ENCODE measurements at places on chromosomes 5 and 9. TPM values are rescaled to one million over a fixed set of nuclear protein-coding genes. Genes with fewer than 3 reads are reported as not detected.
A peak's percentile ranks its signal among the peaks of the same experiment; 100 is the strongest.

Gene TAF11L10
- not detected for total RNA-seq

Gene IL5
- not detected for total RNA-seq

DNA sequence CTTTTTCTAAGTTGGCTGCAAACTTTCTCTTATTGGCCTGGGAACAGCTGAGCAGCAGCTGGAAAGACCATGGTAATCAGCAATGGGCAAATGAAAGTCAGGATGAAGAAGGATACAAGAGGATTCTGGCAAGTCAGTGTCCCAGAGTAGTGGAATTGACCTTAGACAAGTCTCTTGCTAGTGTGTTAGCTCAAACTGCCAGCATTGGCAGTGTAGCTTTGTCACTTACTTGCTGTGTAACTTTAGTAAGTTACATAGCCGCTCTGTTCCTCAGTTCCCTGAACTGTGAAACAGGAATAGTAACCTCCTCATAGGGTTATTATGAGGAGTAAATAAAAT is 3.6 kb downstream of the ALDH1A1 start:
- H3K4me3 ChIP-seq = no peak overlapping the region
- DNase-seq = no peak
- H3K4me1 ChIP-seq = no peaks in the 10 kb centered on the region

DNA sequence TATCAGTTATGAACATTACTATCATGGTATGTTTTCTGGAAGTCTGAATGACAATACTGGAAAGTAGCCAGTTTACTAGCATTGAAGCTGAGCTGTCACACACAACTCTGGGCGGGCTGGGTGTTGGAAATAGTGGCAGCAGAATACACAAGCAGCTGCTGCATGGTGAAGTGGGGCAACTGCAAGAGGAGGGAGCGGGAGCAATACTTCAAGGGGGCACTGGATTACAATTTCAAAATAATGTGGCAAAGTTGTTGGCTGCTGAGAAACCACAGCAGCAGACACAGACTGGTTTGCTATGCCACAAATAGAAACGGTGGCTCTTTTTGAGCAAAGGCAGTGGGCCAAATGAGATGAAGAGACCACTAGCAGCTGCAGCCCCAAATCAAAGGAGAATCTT is 350.2 kb downstream of the KIAA0825 start:
- H3K36me3 ChIP-seq = no peaks in the 10 kb centered on the region
- no peaks in the 10 kb centered on the region for H3K27me3 ChIP-seq
- H3K27ac ChIP-seq = no peak overlapping the region
- no peak for DNase-seq
- no peak overlapping the region for H3K4me3 ChIP-seq

DNA sequence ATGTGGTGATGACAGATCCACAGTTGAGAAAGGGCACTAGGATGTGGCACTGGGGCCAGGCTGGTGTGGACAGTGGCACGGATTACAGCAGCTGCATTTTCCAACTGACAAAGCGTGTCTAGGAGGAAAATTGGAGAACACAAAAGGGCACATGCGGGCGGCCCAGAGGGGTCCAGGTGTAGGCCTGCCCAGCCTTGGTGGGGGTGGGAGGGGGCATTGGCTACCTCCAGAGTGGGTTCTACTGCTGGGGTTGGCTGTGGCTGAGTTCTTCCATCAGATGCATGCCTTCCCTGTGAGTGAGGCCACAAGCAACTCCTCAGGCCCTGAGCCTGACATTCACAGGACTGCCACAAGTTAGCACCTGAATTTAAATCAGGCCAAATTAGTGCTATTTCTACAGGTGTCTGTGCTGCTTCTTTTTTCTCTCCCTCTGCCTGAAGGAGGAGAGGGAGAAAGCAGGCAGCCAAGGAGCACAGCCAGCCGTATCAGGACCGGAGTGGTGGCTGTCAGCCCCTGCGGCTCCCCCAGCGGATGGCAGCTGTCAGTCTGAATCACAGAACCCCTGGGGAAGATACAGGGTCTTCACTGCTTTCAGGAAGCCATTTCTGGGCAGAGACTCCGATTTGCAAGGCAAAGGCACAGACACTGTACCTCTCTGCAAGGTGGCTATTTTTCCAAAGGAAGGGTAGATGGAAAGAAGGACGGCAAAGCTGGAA is 464.2 kb downstream of the SPOCK1 start:
- H3K27me3 ChIP-seq = no peaks in the 10 kb centered on the region
- H3K4me1 ChIP-seq = no peaks in the 10 kb centered on the region
- H3K36me3 ChIP-seq = no peaks in the 10 kb centered on the region
- no peak overlapping the region for H3K4me3 ChIP-seq

DNA sequence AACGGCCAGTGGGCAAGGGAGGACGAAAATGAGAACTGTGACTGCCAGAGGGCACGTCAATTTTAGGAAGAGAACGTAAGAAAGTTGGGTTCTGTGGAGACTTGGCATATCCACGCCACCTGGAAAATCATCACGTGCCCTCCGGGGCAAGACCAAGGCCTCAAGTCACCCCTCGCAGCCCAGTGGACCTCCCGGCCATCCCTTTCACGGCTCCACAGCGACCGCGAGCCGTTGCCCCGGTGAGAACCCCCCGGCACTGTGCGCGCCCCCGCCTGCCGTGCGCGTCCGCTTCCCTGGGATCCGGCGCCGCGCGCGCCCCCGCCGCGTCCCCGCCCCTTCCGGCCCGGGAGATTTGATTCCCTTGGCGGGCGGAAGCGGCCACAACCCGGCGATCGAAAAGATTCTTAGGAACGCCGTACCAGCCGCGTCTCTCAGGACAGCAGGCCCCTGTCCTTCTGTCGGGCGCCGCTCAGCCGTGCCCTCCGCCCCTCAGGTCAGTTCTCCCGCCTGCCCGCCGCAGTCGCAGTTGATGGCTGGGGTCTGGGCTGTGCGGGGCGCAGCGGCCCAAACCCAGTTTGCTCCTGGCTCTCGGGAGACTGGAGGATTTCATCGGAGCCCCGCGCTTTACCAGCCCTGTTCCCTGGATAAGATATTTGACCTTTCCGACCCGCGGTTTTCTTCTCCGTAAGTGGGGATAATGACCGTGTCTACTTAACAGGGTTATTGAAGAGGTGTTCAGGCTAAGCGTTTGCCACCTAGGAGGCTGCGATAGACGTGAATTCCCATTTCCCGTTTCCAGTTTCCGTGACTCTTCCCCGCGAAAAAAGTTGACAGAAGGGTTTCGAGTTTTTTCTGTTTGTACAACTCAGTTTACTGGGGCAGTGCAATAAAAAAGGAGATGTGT is at the start of gene MELK:
Gene MELK, plus strand, starts transcription at position 381 of the 904 bp plus-strand sequence. CDS start 8,787 bp downstream, outside the sequence.
- no peaks in the 10 kb centered on the region for H3K36me3 ChIP-seq
- H3K4me3 ChIP-seq = peak within 1 kb of the TSS; percentile 100
- no peaks in the 10 kb centered on the region for H3K27me3 ChIP-seq
- DNase-seq = no peak
- peak within 1 kb of the TSS; percentile 58 for H3K27ac ChIP-seq
- peaks cover 4% of the 10 kb centered on the region for H3K4me1 ChIP-seq

DNA sequence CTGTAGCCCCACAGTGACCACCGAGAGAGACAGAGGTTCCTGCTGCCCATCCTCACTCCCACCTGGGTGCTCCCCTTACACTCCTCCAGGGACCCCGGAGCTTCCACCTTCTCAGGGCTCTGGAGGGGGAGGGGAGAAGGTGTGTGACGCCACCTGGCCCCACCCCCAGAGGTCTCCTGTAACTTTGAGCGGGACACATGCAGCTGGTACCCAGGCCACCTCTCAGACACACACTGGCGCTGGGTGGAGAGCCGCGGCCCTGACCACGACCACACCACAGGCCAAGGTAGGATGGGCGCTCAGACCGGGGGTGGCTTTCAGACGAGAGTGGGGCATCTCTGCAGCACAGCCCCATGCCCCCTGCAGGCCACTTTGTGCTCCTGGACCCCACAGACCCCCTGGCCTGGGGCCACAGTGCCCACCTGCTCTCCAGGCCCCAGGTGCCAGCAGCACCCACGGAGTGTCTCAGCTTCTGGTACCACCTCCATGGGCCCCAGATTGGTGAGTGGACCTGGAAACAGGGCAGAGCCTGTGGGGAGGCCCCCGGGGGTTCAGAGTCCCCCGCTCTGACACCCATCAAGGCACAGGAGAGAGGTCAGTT is 4.5 kb downstream of the MAMDC4 start:
- DNase-seq = no peak
- no peaks in the 10 kb centered on the region for H3K27me3 ChIP-seq
- no peak overlapping the region for H3K27ac ChIP-seq
- no peaks in the 10 kb centered on the region for H3K4me1 ChIP-seq
- H3K4me3 ChIP-seq = no peak overlapping the region

- no peak for DNase-seq
- H3K36me3 ChIP-seq = no peaks in the 10 kb centered on the region
- H3K27ac ChIP-seq = no peak overlapping the region
- H3K4me1 ChIP-seq = no peaks in the 10 kb centered on the region
- H3K4me3 ChIP-seq = no peak overlapping the region
These were observed 2380.4 kb downstream of the MAT2B start for GRCh38 chr5:165885623-165886350.

- no peaks in the 10 kb centered on the region for H3K4me1 ChIP-seq
- no peaks in the 10 kb centered on the region for H3K36me3 ChIP-seq
- H3K4me3 ChIP-seq = no peak overlapping the region
- H3K27me3 ChIP-seq = no peaks in the 10 kb centered on the region
- no peak for DNase-seq
These were observed 40.4 kb downstream of the AK8 start for GRCh38 chr9:132837501-132838286.

Data from GM12878 (cell line).